Pons (tissue), 1 donor: ENCODE measurements at places on chromosomes 6 and 20.

GRCh38 chr6:51855310-51856082, 231.9 kb downstream of the PKHD1 start:
- peak; percentile 58 for DNase-seq

GRCh38 chr6:117951783-117952182, 44.7 kb downstream of the SLC35F1 start:
- peak; percentile 58 for DNase-seq

DNA sequence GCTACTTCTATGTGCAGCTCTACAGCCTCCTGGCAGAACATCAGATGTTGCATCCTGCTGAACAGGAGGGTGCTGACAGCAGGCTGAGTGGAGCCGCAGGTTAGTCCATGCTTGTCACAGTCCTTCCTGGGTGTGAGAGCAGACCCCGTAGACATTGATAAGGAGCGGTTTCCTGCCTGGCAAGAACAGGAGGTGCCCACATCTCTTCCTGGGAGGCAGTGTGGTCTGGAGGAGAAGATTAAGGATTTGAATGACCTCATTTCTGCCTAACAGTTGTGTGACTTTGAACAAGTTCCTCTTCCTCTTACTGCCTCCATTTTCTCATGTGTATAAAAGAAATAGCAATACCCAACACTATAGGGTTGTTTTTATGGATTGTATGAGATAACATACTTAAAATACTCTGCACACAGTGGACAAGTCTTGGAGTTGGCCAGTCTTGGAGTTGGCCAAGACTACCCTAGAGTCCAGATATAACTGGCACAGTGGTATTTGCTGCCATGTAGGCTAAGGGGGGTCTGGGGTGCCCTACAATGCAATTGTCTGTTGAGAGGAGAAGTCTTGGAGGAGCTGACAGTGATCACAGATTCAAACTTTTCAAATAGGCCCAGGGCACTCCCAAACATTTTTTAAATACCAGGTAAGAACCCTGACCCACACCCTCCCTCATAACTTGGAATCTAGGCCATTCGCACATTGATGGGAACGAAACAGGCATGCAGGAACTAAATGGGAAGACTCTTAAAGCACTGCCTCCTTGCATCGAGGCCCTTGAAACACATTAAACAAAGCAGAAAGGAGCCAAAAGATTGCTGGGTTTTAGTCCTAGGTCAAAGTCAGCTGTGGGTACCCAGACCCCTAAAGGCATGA, 32.6 kb upstream of the TBC1D7 start:
- no peak for DNase-seq

GRCh38 chr20:62501801-62502495, 26.2 kb upstream of the GATA5 start:
- no peak for DNase-seq

- DNase-seq: no peak
Observed at GRCh38 chr6:145731447-145731846, 3.9 kb downstream of the EPM2A start.

GRCh38 chr6:401994-402640, 10.6 kb downstream of the IRF4 start:
- DNase-seq: no peak

- DNase-seq: no peak
Observed at GRCh38 chr6:70285201-70285600, 17.7 kb downstream of the COL9A1 start.

DNA sequence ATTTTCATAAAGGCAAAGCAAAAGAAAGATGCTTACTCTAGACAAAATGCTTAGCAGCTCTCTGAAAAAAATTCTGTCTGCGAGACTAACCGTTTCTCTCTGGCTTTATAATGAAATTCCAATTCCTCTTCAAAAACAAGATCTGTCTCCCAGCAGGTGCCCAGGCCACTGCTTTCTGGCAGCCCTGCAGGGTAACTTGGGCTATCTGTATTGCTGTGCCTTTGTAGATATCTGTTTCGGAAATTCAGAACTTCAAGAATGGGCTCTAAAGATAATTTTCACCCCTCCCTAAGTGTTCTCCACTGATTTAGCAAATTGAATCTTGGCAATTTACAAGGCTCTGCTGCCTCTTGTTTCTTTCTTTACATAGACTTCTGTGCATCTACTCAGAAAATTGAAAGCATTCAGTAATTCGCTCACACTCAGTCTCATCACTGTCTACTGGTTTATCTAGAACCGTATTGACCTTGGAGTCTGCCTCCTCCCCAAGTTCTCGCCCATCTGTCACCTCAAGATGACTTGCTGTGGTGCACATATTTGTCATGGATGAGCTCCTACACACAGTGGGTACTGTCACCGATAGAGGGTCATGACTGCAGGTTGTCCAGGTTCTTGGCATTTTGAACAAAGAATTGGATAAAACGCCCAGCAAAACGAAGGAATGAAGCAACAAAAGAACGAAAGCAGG, 26.4 kb upstream of the FABP7 start:
- peak; percentile 34 for DNase-seq

- DNase-seq: no peak
Observed at GRCh38 chr6:8995156-8995555, 559.8 kb upstream of the SLC35B3 start.

DNA sequence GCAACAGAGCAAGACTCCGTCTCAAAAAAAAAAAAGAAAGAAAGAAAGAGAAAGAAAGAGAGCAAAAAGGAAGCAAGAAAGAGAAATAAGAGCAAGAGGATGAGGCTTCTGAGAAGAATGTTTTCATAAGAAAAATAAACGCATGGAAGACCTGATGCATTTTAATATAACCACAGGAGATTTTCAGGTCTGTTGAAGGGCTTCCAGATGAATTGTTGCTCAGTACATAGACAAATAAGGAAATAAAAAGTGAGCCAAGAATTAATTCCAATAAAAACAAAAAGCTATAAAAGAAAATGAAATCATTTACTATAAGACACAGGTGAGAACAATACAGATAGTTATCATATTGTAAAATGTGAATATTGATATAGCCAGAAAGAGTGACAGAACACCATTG, 43.5 kb downstream of the PERP start:
- no peak for DNase-seq

DNA sequence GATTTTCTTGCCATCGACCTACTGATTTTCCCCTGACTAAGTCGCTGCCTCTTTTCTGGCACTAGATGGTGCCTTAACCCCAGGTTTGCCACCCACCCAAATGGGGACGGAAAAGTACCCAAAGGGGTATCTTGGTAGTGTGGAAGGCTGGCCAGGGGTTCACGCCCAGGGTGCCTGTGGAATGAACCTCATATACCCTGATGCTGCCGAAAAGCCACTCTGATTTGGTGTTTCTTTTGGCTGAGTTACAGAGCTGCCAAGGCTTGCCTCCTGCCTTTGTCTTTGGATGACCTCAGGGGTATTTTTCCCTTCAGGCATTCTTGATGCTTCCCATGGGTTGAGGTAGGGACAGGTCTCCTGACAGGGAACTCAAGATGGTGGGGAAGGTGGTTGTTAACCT, 78.1 kb downstream of the MAP3K7 start:
- DNase-seq: no peak

- DNase-seq: no peak
Observed at GRCh38 chr6:88567696-88568095, 395.7 kb downstream of the RNGTT start.

- no peak for DNase-seq
Observed at GRCh38 chr20:61902221-61902869, 163.3 kb downstream of the TAF4 start.

DNA sequence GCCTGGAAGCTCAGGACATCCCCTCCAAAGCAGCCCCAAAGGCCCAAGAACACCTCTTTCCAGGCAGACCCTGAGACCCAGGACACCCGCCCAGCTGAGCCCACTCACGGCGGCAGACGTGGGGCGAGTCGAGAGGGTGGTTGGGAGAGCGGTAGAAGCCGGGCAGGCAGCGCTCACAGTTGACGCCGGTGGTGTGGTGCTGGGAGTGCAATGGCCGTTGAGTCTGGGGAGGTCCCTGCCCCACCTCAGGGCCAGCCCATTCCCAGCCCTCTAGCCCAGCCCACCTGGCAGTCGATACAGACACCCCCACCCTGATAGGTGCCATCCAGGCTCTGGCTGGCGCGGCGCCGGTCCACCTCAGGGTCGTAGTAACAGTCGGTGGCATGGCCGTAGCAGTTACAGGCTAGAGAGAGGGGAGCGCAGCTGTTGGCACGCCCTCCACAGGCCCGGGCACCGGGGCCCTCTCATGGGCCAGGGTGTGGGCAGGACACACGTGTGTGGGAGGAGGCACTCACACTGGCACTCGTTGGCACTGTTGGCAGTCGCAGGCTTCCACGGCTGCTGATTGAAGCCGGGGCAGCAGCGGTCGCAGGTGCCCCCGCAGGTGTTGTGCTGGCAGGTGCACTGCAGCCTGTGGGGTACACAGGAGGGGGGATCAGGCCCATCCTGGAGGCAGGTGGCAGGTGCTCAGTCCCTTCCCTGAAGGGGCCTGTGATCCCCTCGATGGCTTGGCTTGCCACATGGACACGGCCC, 20.5 kb downstream of the LAMA5 start:
- DNase-seq: no peak
